ENCODE measurements at places on chromosomes 7 and 10.

- no peak for DNase-seq
Observed at GRCh38 chr10:31352436-31353226, 33.6 kb downstream of the ZEB1 start.

GRCh38 chr7:37684927-37685326 lies 1.4 kb downstream of the GPR141 start:
- DNase-seq, result no peak

- no peak for DNase-seq
Observed at GRCh38 chr10:96683065-96683464, 37.2 kb downstream of the PIK3AP1 start.

GRCh38 chr7:122136078-122136477 lies 8.0 kb downstream of the AASS start:
- no peak for DNase-seq

- no peak for DNase-seq
Observed at GRCh38 chr7:140360697-140361229, 37.6 kb downstream of the SLC37A3 start.

GRCh38 chr10:16952080-16952479 lies 134.9 kb upstream of the RSU1 start:
- DNase-seq, result no peak

GRCh38 chr10:44966129-44966815 lies 6.7 kb downstream of the RASSF4 start:
- no peak for DNase-seq

DNA sequence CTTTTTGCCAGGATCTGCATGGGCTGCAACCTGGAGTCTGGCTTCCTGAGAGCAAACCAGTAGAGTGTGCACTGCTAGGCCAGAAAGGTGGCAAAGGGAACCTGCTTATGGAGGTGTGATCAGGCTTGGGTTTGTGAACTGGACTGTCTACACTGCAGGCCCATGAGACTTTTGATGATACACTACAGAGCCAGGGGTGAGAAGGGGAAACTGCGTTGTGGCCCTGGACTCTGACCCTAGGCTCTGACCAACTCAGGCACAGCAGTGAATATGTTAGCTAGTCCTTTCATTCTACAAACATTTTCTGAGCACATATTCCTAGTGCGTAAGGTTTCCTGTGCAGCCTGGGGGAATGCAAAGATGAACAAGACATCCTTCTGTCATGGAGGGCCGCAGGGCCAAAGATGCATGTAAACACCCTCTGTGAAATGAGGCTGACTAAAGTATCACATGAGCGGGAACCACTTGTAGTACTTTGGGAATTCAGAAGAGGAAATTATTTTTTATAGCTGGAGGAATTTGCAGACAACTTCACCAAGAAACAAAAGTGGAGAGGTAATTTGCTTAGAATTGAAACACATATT lies 63.8 kb upstream of the HPS1 start:
- no peak for DNase-seq

DNA sequence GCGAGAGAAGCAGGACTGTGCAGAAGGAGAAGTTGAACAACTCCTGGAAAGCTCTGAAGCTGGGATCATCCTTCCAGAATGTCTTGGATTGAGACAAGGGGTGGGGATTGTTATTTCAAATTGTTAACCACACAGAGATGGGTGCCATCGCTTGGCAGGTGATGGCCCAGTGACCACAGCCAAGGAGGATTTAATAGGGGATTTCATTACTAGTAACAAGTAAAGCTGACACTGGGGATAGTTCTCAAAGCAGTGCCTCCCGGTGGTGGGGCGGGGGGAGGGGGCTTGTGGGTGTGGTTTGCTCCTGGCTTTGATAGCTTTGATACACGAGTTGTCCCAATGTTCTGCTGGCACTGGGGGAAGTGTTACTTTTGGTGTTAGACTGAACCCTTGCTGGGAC lies 59.2 kb downstream of the ZNF503 start:
- DNase-seq, result no peak

DNA sequence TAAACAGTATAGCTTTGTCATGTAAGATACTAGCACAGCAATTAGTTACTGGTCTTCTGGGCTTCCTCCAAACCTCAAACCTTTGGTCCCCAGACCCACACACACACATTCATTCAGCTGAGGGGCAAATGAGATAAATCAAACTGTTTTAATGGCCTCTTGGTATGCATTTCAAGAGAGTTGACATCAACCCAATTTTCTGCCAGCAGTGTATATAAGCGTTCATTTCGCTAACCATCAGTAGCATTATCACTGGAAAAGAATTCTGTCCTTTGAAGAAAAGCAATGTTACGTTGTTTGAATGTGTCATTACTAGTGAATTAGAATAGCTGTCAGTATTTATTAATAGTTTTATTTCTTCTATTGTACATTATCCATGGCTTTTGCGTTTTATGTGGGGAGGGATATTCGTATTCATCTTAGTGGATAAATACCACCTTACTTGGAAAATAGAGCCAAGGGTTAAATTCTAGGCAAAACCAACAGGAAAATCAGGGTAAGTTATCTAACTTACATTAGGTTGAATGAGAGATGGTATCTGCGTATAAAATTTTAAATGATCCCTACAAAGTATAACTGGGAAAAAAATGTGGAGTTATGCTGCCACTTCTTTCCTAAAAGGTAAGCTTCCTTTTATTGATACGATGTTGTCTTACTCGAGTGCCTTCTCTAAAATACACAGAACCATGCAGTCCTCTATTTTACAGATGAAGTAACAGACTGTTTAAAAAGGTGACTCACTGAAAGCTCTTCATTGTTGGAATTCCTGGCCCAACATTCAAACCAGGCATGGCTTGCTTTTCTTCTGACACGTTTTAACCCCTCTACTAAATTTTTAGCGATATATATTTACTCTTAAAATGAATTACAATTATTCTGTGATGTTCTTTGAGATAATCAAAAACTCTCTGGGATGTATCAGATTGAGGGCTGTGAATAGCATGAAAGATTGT lies 2.0 kb upstream of the ZMYND11 start:
- DNase-seq, result no peak

DNA sequence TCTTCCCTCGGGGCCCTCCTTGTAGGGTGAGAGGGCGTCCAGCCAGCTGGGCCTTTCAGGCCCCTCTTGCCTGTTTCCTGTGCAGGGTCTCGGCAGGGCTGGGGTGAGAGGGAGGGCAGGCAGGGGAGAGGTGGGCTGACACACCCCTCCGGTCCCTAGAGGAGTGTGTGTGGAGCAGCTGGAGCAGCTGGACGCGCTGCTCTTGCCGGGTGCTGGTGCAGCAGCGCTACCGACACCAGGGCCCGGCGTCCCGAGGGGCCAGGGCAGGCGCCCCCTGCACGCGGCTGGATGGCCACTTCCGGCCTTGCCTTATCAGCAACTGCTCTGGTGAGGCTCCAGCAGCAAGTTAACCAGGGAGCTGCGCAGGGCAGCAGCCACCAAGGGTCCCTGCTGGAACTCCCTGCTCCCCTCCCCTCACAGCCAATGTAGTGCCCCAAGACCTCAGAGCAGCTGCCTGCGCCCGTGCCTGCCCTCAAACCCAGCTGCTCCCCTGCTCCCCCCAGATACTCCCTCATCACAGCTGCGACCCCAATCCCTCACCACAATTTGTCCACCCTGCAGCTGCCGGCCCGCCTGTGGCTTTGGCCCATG lies 15.7 kb upstream of the ZNF862 start:
- no peak for DNase-seq

DNA sequence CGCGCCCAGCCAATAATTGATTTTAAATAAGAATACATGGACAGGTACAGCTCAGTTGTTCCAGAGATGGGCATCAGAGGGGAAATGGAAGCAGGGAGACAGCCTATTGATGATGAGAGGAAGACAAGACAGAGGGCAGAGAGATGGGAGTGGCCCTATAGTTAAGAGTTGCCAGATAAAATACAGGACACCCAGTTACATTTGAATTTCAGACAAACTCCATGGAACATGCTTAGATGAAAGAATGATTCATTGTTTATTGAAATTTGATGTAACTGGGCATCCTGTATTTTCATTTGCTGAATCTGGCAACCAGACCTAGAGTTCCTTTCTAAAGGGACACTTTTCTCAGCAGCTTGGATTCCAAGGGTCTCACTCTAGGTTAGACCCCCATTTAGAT lies 341.1 kb downstream of the FRMD4A start:
- no peak for DNase-seq

DNA sequence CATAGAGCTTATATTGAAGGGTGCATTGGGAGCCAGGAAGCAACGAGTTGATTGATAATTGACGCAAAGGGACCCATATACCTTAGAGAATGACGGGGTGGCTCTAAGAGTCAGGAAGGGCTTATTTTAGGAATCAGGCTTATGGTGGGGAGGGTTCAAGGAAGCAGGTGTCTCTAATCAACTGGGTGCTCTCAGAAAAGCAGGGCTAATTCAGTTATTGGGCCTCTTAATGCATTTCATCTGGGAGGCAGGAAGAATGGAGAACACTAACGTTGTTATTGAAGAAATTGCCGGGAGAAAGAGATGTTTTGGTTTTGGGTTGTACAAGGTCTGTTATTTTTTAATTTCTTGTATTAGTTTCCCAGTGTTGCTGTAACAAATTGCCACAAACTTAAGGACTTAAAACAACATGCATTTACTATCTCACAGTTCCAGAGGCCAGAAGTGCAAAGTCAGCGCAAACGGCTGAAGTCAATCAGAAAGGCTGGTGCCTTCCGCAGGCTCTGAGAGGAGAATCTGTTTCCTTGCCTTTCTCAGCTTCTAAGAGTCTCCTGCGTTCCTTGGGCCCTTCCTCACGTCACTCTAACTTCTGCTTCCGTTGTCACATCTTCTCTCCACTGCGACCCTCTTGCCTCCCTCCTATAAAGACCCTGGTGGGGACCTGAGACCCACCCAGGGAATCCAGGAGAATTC lies 328.4 kb upstream of the C7orf33 start:
- no peak for DNase-seq

GRCh38 chr7:149284850-149285585 lies 23.0 kb downstream of the ZNF783 start:
- DNase-seq, result peak; percentile 96

DNA sequence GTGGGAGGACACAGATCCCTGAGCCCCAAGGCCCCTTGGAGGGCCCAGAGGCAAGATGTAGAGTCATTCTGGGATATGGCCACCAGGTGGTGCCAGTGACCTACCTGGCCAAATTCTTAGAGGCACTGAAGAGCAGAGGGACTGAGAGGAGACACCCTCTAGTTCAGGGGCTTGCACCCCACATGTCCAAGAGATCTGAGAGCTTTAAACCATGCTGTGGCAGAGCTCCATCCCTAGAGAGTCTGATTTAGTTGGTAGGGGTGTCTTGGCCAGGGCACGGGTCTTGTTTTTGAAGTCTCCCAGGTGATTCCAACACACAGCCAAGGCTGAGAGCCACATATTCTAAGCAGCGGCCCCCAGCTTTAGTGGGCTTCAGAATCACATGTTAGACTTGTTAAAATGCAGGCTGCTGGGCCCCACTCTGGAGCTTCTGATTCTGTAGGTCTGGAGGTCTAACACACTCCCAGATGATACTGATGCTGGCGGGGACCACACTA lies 52.5 kb downstream of the PRF1 start:
- peak; percentile 65 for DNase-seq

DNA sequence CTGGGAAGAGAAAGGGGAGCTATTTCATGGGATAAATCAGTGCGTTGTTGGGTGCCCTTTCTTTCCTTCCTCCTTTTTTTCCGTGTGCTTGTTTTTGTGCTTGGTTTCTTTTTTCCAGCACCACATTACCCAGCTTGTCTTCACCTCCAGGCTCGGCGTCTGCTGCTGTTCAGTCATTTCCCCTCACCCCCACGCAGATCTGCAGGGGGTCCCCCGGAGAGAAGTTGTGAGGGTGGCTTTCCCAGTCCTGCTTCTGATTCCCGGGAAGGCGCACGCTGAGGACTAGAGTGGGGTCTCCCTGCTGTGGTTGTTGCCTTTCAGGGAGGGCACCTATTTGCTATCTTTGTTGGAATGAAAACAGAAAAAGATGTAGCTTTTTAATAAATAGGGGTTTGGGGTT lies 1.6 kb downstream of the CAMK1D start:
- DNase-seq, result no peak

- no peak for DNase-seq
Observed at GRCh38 chr10:36538953-36539586, 586.3 kb upstream of the ANKRD30A start.

GRCh38 chr10:13891128-13892000 lies 304.6 kb downstream of the PRPF18 start:
- DNase-seq, result no peak

DNA sequence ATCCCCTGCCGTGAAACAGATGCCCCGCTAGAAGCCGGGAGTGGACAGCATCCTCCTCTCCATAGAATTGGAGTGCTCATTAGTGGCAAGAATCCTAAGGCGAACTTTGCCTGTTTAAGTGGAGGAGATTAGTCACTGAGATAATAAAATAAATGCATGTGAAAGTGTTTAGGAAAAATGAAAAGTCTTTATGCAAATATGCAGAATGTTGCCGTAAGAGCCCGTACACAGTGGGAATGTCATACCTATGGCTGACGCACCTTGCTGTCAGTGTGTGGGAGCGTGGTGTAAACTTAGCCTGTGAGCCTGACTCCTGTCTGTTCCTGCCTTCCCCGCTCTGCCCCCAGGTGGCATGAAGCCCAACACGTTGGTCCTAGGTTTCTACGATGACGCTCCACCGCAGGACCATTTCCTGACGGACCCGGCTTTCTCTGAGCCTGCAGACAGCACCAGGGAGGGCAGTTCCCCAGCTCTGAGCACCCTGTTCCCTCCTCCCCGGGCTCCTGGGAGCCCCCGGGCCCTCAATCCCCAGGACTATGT lies 1.7 kb upstream of the TRIP6 start:
- DNase-seq, result no peak

GRCh38 chr10:130254662-130255061 lies 118.5 kb downstream of the GLRX3 start:
- no peak for DNase-seq

DNA sequence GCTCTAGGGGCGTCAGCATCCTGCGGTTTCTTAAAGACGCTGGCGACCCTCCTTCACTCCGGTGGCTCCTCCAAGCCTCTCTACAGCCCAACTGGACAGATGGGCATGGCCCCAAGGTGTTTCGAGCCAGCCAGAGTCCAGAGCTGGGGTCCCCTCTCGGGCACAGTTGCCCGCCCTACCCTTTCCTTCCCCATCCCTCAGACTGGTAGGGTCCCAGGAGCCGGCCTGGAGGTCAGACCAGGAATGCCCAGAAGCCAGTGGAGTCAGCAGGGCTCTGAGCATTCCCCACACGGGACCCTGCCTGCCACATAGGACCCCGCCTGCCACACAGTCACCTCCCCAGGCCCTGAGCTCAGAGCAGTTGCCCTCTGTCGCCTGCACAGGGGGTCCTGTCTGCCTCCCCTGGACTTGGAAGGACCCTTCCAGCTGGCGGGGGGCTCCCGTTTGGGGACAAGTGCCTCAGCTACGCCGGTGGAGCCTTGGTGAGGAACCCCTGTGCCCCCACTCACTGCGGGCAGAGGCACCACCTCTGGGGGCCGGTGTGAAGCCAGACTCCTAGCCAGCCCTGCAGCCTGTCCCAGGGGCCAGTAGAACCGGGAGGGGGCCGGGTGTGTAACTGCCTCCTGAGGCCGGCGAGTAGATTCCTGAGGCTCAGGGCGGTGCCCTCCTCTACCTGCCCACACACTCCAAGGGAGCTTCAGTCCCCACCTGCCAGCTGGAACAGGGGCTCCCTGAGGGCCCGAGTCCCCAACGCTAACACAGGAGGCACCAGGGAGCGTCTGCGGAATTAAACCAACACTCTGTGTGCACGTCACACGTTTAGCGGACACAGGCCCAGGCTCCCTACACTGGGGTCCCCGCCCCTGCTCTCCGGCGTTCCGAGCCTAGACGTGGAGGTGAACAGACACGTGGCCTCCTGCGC lies 19.4 kb upstream of the PDGFA start:
- DNase-seq, result no peak

GRCh38 chr10:128549101-128549608 lies 422.9 kb upstream of the MKI67 start:
- no peak for DNase-seq

Data from stimulated activated CD8-positive, alpha-beta memory T cell treated with anti-CD3 and anti-CD28 coated beads, Interleukin-7, amount 100 ng/mL, for 1 hour (primary cell).